ENCODE measurements at places on chromosomes 7 and 10.

GRCh38 chr7:13989949-13990305, 461 bp upstream of the ETV1 start:
- no peak for DNase-seq

DNA sequence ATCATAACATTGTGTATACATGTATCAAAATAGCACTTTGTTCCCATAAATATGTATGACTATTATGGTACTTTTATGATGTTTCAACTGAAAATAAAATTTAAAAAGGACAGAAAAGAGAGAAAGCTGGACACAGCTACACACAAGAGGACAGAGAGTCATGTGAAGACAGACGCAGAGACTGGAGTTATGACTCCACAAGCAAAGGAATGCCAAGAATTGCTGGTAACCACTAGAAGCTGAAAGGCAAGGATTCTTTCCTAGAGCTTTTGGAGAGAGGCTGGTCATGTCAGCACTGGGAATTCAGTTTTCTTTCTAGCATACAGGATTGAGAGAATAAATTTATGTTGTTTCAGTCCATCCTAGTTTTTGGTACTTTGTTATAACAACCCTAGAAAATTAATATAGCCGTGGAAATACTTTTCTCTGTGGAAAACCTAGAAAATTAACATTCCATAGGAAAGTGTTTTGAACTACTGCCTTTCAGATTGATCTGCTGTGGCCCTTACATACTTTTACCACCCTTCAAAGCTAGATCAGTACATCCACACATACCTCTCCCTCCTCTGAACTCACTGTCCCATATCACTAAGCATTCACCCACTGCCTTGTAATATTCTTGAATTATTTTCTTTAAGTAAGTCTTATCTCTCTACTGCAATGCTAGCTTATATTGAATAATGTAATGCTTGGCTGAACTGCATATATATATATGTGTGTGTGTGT, 575.3 kb downstream of the IPMK start:
- DNase-seq, result no peak

GRCh38 chr7:97430006-97430405, 301.9 kb upstream of the TAC1 start:
- no peak for DNase-seq

GRCh38 chr7:38244516-38244915, 28.9 kb downstream of the TARP start:
- DNase-seq, result no peak

DNA sequence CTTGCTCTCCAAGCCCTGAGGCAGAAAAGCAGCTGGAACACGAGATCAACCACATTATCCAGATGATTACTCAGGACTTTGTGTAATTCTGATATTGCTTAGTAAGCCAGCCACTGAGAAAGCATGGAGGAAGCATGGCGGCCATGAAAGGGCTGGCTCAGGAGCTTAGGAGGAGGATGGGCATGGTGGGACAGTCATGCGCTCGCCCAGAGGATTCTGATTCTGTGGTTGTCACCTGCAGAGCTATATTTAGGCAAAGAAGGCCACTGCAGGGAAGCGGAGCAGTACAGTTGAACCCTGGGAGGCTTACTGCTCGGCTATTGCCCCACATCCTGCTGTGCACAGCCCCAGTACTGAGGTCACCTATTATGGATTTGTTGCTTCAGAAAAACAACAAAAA, 128.8 kb upstream of the DNAJB12 start:
- no peak for DNase-seq

DNA sequence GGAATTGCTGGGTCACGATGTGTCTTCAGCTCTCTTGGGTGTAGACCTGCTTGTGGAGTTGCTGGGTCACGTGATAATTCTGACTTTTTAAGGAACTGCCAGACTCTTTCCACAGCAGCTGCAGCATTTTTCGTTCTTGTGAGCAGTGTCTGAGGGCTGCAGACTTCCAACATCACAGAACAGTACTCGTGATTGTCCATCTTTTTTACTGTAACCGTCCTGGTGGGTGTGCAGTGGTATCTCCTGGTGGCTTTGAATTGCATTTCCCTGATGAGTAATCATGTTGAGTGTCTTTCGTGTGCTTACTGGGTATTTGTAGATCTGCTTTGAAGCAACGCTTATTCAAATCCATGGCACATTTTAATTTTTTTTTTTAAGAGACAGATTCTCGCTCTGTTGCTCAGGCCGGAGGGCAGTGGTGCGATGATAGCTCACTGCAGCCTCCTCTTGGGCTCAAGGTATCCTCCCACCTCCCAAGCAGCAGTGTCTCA, 22.7 kb downstream of the INPP5A start:
- no peak for DNase-seq

- DNase-seq, result no peak
Observed at GRCh38 chr7:43592326-43592725, 9.4 kb downstream of the STK17A start.

DNA sequence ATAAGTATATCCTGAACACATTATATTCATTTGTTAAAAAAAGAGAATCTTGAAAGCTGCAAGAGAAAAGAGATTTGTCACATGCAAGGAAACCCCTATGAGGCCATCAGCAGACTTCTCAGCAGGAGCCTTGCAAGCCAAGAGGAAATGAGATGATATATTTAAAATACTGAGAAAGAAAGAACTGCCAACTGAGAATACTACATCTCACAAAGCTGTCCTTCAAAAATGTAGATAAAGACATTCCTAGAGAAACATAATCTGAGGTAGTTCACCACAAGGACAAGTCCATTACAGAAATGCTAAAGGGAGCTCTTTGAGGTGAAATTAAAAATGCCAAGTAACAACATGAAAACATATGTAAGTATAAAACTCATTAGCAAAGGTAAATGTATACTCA, 224.4 kb upstream of the MBL2 start:
- DNase-seq, result no peak

Data from SHP77 treated with DMSO at 0.1 percent for 48 hours (cell line).